Activated effector memory CD4-positive, alpha-beta T cell treated with Interleukin-2 at 50 U/mL for 16 hours (primary cell): ENCODE measurements at places on chromosomes 16 and 17.

- no peak for DNase-seq
These were observed 25.9 kb upstream of the VPS4A start for GRCh38 chr16:69285240-69285639.

- no peak for DNase-seq
These were observed 8.6 kb downstream of the DOK4 start for GRCh38 chr16:57477531-57478202.

GRCh38 chr16:17203424-17203823 is 267.3 kb downstream of the XYLT1 start:
- DNase-seq, result no peak

DNA sequence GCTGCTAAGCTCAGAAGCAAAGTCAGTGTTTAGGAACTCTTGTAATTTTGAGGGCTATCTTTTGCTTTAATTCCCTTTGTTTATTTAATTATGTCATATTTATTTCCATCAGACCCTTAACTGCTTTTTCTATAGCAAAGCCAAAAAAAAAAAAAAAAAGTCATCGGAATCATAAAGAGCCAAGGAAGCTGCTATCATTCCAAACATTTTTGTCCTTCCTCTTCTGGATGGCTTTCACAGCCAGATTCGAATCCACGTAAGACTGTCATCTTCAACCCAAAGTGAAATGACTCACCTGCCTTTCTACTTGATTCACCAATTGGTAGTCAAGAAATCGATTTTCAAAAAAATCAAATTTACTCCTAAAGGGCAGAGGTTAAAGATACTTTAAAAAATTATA is 38.4 kb downstream of the WIPI1 start:
- DNase-seq, result no peak

DNA sequence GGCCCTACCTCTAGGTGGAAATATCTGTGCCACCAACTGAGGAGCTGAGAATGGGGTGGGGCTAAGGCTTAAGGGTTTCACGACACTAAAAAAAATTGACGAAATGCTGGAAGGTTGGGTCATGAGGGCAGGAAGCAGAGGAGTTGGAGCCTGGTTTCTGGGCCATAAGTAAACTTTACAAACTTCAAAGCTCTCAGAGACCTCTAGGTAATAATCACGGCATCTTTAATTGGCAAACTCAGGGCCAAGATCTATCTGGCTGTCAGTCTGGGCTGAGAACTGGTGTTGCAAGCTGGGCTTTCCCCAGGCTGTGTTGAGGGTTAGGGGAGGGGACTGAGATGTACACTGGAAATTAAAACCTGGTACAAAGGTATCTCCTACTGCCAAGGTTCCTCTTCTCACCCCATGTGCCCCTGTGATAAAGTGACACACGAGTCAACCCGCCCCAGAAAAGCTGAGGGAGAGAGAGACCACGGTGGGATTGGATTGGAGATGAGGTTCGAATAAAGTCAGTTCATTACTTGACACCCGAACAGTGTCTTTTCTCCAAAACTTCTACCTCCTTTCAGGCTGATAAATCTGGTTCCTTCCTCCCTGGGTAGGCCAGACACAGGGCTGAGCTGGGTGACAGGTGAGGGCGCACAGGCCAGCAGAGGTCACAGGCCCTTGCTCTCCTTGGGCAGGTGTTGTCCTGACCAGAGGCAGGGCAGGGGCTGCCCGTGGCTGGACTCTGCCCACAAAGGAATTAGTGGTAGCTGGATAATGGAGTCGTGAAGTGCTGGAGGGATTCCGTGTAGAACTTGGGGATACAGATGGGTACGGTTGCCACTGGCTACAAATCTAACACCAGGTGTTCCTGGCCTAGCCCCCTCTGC is 4.0 kb upstream of the ZNF768 start:
- no peak for DNase-seq

GRCh38 chr16:52165961-52166360 is 381.0 kb downstream of the TOX3 start:
- no peak for DNase-seq

- no peak for DNase-seq
These were observed 134.7 kb downstream of the USP31 start for GRCh38 chr16:23014592-23014991.

DNA sequence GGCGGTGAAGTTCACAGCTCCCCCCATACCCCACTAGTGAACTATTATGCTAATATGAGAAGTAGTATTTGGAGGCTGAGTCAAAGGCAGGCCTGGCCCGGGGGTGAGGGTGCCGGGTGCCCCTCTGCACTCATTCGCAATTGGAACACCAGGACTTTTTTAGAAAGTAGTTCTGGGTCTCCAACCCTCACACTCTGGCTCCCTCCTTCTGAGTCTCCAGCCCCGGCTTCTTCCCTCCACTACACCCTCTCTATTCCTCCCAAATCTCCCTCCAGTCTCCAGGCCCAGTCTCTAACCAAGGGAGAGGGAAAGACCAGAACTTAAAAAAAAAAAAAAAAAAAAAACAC is 11.3 kb upstream of the HOXB2 start:
- no peak for DNase-seq

GRCh38 chr17:58411408-58411894 is 5.9 kb downstream of the RNF43 start:
- DNase-seq, result no peak

GRCh38 chr16:88317613-88317965 is 65.2 kb upstream of the ZNF469 start:
- DNase-seq, result no peak

GRCh38 chr17:3712811-3713463 is 10.8 kb upstream of the HASPIN start:
- no peak for DNase-seq

DNA sequence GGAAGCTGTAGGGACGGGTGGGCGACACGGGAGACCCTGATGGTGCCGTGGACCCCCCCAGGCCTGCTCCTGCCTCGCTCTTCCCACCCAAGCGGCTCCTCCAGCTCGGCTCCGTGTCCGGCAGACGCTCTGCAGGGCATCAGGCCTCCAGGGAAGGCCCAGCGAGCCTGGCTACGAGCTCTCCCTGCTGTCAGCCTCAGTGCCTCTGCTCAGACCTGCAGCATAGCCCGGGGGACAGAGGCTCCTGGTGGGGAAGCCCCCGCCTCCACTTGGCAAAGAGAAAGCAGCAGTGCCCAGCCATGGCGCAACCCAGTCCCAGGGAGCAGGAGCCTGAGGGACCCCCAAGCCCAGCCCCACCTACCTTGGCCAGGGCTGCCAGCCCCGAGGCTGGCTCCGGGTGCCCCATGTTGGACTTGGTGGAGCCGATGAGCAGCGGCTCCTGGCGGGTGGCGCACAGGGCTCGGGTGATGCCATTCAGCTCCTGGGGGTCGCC is 5.9 kb downstream of the FASN start:
- DNase-seq, result no peak

DNA sequence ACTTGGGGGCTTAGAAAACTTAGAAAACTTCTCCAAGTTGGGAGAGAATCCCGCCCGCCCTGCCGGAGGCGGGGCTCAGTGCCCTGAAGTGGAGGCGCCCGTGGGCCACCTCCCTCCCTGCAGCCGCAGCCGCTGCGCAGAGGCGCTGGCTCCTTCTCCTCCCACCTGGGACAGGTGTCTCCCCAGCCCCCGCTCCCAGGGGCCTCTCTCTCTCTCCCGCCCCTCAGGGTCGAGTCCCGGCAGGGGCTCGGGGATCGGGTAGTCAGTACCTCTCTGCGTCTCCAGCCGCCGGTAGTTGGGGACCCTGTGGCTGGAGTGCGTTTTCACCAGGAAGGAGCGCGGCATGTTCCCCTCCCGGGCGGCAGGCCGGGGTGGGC is 257 bp downstream of the SNAI3 start:
- peak; percentile 40 for DNase-seq

- no peak for DNase-seq
These were observed 251.7 kb upstream of the CACNG5 start for GRCh38 chr17:66583112-66583748.

- DNase-seq, result no peak
These were observed 22.2 kb downstream of the SLC43A2 start for GRCh38 chr17:1606352-1606985.

GRCh38 chr16:27230562-27231001 is 27.3 kb downstream of the KDM8 start:
- DNase-seq, result peak; percentile 84

DNA sequence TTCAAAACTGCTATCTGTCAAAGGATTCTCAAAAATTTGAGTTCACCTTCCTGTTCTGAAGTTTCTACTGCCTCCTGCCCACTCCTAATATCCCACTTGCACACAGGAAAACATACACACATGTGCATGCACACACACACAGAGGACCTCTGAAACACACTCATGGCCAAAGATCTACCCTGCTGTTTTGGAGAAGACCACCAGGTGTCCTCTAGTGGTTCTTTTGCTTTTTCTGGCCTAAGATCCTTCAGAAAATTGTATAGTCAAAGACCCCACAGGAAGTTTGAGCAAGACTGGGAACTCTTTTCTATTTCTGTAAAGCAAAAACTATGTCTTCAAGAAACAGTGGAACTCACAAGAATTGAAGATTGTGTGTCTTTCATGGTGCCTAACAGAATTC is 90.2 kb downstream of the CDH8 start:
- DNase-seq, result no peak

DNA sequence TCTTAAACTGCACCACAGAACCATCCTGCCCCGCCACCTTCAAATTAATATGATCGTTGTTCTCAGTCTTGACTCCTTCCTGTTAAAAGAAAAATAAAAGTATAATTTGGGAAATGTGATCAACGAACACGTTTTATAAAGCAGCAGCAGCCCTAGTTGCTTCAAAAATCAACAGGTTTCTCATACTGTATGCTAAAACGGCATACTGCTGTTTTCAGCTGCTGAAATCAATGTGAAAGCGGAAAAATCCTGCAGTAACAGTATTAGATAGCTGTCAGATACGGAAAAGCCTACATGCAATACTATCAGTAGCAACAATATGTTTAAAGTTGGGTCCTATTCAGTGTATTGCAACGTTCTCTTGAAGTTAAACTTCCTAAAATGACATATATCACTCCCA is 1.6 kb downstream of the SUMO2 start:
- no peak for DNase-seq

- no peak for DNase-seq
These were observed 40.8 kb downstream of the MRM1 start for GRCh38 chr17:36641877-36642845.

GRCh38 chr17:70091696-70092095 is 16.7 kb downstream of the KCNJ16 start:
- no peak for DNase-seq

GRCh38 chr17:8692916-8693315 is 51.7 kb downstream of the CCDC42 start:
- DNase-seq, result no peak

DNA sequence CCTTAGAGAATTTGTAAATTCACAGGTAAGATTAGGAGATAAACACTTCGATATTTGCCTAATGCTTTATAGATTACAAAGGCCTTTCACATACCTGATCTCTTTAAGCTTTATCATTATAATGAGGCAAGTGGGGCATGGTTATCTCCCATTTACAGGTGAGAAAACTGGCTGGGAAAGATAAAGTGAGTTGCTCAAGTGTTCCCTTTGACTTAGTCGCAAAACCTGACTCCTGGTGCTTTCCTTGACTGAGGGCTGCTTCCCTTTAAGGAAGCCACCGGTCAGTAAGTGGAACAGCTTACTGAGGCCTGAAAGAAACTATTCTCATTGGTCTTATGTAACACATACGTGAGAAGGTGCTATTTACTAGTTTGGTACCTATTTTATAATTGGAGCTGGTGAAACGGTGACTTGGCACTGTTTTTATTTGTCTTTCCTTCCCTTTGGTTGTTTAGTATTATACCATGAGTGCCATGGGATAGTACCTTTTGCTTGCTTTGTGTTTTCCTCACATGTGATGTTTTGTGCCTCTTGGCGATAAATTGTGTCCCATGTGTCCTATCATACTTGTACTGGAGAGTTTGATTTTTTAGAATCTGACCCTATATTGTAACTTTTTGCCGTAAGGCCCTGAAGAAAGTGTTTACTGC is 57.2 kb downstream of the NUP88 start:
- no peak for DNase-seq

GRCh38 chr17:58333736-58334207 is 5.2 kb upstream of the TSPOAP1 start:
- DNase-seq, result no peak

- DNase-seq, result no peak
These were observed 10.7 kb upstream of the GFAP start for GRCh38 chr17:44925731-44926697.

DNA sequence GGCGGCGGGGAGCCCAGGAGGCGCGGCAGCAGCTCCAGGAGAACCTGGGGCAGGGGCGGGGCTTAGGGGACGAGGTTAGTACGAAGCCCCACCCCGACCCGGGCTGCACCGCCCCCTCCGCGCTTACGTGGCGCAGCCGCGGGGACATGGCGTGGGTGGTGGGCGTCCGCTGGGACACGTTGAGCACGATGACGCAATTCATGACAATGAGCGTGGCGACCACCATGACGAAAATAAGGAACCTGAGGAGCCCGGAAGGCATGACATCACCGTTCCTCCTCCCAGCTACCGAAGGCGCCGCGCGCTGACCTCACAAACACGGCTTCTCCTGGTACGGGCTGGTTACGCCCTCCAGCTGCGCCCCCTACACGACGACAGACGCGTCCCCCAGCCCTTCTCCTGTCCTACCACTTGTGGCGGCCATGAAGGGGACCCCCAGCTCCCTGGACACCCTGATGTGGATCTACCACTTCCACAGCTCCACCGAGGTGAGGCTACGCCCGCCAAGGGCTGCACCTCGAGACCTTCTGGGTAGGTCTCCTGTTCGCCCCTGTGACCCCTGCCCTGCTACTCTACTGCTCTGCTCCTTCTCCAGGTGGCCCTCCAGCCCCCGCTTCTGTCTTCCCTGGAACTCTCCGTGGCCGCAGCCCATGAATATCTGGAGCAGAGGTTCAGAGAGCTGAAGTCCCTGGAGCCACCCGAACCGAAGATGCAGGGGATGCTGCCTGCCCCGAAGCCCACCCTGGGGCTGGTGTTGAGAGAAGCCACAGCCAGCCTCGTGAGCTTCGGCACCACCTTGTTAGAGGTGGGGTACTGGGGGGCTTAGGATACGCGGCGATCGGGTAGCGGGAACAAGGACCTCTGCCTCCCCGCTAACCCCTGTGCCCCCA is at the start of gene C17orf107:
Gene C17orf107 (plus strand): TSS at position 196 of the 890 bp plus-strand sequence. CDS start 227 bp downstream, at position 423.
- DNase-seq, result peak; percentile 76

DNA sequence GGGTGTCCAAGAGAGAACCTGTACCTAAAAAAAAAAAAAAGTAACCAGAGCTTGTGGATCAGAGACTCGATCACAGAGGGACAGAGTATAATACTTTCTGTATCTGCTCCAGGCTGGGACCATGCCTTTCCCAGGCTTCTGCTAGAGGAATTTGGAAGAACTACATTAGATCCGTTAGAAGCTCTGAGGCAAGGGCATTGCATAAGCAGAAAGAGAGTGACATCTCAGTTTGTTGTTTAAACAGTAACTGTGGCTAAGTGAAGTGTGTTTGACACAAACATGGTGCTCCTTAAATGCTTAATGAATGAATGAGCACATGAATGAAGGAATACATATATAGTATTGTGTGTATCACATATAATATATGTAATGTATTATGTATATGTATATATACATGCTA is 131.2 kb downstream of the HS3ST3B1 start:
- no peak for DNase-seq
